ENCODE measurements at places on chromosomes 2 and 18. TPM values are rescaled to one million over a fixed set of nuclear protein-coding genes. Genes with fewer than 3 reads are reported as not detected.

DNA sequence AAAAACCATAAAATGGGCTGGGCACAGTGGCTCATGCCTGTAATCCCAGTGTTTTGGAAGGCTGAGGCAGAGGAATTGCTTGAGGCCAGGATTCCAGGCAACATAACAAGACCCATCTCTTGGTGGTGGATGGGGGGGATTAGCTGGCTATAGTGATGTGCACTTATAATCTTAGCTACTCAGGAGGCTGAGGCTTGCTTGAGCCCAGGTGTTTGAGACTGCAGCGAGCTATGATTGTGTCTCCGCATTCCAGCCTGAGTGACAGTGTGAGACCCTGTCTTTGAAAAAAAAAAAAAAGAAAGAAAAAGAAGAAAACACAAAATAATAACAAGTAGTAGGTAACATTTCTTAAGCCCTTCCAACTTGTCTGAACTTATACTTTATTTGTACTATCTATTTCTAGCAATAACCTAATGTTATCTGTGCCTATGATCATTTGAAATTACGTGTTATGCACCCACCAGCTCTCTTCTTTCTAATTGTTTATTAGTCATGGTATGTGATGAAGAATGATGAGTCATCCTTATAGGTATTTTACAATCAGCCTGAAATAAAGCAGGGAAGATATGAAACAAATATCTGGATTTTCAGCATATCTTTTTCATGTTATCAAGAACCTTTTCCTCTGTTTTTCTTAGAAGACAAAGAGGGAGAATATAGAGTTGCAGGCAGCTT is 129.3 kb upstream of the UNC80 start:
- no peak for DNase-seq

DNA sequence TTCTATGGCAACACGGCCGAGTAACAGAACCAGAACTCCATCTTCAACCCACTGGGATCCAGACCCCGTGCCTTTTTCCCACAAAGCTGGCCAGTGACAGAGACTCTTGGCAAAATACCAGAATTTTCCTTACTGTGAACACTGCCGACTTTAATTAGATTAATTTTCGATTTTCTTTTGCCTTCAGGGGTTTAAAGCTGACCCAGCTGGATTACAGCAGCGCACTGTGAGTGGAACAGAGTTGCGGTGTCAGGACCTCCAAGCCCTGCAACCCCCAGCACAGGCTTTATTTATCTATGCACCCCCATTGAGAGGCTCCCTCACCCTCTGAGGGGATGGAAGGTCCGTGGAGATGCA is 36.4 kb downstream of the CTIF start:
- no peak for DNase-seq

- DNase-seq: no peak
Measured at GRCh38 chr18:3139406-3139805, 80.4 kb downstream of the MYOM1 start.

The ANKRD30B gene
- total RNA-seq: not detected

DNA sequence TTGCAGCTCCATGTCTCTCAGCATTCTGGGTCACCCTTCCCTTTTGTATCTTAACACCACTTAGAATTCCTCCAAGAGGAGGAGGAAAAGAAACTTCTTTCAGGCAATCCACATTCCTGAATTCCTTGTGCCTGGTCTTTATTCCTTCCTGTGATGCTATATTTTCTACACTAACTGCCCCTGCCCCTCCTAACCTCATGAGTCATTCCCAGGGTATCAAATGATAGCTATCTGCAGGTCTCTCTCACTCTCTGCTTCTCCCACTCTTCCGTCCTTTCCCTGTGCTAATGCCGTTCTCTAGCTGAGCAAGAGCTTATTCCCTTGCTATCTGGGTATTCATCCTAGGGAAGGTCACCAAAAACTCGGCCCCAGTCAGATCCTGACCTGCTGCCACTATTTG is 395.0 kb upstream of the TCF4 start:
- DNase-seq: no peak

The CBLN2 gene
- 6.2 TPM for total RNA-seq

The MOCOS gene
- total RNA-seq: 3.2 TPM

The ASXL3 gene
- 15.6 TPM for total RNA-seq

DNA sequence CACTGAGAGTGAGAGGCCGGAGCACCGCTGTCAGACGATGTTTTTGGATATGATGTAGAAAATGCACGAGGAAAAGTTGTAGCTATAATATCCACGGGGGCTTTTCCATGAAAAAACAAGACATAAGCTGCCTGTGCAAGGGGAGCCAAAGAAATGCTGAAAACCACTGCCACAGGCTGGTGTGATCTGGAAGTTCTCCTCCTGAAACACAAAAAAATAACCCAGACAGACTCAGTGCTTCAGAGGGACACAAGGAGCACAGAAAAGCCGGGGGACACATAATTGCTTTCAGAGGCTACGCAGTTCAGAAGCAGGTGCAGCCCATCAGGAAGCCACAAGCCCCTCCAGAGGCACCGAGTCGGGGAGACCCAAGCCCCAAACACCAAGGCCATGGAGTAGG is 98.2 kb downstream of the ZNF516 start:
- DNase-seq: no peak

- DNase-seq: no peak
Measured at GRCh38 chr2:150095361-150096095, 391.9 kb downstream of the RND3 start.

The CDK15 gene
- total RNA-seq: not detected

The IL1RN gene
- total RNA-seq: 20.5 TPM

The BMP10 gene
- not detected for total RNA-seq

- peak; percentile 82 for DNase-seq
Measured at GRCh38 chr2:64019083-64019974, at the start of gene VPS54. VPS54 (minus strand) TSS chr2:64019428; CDS start chr2:63983999, 35,429 bp downstream.

DNA sequence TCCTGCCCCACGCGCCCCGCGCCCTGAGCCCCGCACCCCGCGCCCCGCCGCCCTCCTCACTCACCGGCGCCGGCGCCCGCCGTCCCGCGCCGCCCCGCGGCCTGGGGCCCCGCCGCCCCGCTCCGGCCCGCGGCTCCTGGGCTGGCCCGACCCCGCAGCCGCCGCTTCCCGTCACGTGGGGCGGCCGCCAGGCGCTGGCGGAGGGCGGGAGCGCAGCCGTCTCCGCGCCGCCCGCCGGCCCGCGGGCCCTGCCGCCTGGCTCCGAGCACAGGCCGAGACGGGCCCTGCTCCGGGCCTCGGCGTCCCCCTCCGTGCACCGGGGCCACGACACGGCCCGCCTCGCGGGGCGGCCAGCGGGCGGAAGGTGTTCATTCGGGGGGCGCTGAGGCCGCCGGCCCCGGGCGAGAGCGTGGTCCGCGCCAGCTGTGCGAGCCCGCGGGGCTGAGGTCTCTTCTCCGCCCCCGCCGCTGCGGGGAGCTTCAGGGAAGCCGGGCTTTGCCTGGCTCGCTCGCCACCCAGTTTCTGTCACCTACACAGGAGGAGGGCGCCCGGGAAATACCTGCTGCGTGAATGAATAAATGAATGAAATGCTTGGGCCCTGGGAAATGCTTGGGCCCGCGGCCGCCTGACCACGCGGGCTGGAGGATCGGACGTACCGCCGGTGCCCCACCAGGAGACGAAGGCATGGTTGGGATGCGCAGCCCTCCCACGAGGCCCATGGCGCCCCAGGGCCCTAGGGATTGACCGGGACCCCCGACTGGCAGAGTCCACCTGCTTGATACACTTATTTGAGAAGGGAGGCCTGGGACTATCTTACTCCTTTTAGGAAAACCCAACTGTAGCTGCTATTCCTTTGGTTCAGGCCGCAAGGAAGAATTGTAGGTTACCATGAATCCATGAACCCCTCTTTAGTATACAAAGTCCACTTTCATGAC is at the start of gene TGFBRAP1:
TGFBRAP1 (minus strand) TSS at position 175 of the 935 bp plus-strand sequence. CDS start 21,434 bp downstream, outside the sequence.
- DNase-seq: no peak

The RND3 gene
- 169 TPM for total RNA-seq

- DNase-seq: no peak
Measured at GRCh38 chr2:10798783-10799182, 13.8 kb downstream of the PDIA6 start.

The SLC30A3 gene
- total RNA-seq: 0.53 TPM

DNA sequence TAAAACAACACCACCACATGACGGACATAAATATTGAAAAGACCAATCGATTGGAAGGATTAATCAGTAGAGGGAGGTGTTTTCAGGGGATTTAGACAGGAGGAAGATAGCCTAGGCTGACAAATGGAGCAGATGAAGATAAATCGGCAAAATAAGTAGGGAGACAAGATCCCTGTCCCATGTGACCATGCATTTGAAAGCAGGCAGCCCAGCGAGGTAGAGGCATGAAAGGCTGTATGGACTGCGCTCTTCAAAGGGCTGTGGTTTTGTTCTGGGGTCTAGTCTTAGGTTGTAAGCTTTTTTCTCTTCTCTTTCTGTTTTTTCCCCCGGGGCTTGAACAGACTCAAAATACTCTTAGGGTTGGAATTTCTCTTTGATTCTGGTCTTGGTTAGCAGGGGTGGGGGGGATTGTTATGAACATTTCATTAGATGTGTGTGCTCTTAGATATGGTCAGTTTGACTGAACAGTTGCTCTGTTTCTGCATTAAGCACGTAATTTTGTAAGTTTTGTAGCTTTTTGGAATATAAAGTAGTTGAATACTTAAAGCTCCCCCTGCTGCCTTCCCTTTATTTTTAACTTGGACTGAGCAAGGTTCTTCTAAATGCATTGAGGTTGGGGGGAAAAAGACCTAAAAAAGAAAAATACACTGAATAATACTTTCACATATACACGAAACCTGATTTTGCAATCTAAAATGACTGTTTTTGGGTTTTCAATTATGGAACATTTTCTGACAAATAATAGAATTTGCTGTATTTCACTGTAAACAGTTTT is 32.2 kb downstream of the ZNF532 start:
- DNase-seq: no peak

Data from type B pancreatic cell (in vitro differentiated cells).